Activated T-helper 1 cell treated with anti-CD3 and anti-CD28 coated beads, Interleukin-2, amount 50 U/mL, for 16 hours (primary cell): ENCODE measurements at places on chromosomes 13 and 19.

DNA sequence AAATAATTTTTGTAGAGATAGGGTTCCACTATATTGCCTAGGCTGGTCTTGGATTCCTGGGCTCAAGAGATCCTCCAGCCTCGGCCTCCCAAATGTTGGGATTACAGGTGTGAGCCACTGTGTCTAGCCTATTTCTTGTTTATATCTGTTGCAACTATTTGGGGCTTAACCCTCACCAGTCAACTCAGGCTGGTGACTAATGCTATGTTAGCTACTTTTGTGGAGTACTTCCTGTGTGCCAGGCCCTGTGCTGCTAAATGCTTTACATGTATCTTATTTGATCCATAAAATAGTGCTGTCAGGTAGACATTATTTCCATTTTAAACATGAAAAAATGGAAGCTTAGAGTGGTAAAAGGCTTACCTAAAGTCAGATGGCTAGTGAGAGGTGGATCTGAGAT, 13.8 kb downstream of the CEACAM1 start:
- no peak for DNase-seq

DNA sequence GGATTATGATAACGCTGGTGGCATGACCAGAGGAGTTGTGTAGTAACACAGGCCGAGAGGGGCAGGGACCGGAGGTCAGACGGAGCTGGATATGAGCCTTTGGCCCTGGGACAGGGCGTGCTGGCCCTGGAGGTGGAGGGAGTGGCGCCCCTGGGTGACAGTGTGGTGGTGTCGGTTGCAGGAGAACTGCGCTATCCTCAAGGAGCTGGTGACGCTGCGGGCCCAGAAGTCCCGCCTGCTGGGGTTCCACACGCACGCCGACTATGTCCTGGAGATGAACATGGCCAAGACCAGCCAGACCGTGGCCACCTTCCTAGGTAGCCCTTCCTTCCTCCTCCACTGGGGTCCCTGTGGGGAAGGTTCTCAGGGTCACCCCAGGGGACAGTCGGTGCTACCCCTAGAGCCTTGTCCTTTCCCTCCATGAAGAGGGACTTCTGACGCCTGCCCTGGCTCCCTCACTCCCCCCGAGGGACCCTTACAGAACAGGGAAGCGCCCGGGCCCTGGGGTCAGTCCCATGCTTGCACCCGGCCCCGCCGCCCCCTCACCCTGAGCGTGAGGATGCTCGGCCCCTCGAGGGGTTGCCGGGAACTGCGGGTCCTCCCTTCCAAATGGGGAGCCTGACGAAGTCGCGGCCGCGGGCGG, 12.8 kb upstream of the ZNF554 start:
- no peak for DNase-seq

DNA sequence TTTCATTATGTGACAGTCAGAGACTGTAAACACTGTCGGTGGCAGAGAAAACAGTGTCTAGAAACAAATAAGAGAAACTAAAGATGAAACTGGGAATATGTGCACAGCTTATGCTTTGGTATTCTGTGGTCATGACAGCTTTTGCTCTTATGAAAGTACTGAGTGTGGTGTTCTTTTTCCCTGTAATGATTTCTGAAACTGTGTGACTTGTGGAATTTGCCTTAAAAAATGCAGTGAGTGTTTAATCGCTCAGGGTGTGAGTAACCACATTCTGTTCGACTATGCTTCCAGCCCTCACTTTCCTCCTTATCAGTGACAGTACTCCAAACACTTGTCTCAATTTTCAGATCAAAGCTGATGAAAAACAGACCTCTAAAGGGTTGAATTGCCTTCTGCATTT, 66.9 kb upstream of the DIAPH3 start:
- no peak for DNase-seq

GRCh38 chr19:56476651-56477428, at the start of gene ZNF667:
Gene ZNF667 (minus strand): TSS chr19:56477345. CDS start chr19:56462370, 14,975 bp downstream.
- no peak for DNase-seq

DNA sequence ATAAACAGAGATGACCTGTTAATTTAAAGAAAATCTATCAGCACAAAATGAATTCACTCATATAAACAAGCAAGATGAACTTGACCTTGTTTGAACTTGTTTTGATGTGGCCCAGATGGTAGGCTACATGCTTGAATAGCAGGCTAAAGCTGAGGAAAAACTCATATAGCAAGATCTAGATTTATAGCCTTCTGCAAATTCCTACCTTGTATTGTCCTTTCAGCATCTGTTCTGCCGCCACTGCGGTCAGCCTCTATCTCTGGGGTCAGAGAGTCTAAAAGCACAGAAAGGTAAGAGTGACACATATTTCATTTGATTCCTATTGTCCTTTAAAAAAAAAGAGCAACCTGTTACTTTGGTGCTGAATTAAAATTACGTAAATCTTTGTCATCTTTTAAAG, 392.1 kb downstream of the DACH1 start:
- no peak for DNase-seq

- no peak for DNase-seq
These were observed 320.3 kb downstream of the DNAJC15 start for GRCh38 chr13:43343645-43344044.

DNA sequence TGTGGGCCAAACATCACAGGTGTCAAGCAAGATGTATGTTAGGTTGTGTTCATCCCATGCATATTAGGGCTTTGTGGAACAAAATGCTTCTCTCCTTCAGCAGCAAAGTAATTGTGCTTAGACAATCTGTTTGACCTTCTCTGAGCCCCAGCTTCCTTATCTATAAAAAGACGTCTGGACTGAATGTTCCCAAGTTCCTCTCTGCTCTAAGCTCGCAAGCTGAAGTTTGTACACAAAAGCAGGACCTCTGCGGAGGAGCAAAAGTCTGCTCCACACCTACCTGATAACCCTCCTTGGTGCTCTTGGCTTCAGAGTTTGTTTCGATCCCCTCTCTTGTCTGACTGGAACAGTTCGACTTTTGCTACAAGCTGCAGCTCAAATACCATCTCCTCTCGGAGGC, 95.7 kb upstream of the UBL3 start:
- no peak for DNase-seq

DNA sequence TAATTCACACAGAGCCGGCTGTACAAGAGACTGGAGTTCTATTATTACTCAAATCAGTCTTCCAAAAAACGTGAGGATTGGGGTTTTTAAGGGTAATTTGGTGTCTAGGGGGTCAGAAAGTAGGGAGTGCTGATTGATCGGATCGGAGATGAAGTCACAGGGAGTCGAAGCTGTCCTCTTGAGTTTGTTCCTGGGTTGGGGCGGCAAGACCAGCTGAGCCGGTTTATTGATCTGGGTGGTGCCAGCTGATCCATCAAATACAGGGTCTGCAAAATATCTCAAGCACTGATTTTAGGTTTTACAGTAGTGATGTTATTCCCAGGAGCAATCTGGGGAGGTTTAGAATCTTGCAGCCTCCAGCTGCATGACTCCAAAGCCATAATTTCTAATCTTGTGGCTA, 262.7 kb downstream of the KCNRG start:
- no peak for DNase-seq

- no peak for DNase-seq
These were observed 208.5 kb downstream of the ZNF536 start for GRCh38 chr19:30580673-30581072.

GRCh38 chr13:40490086-40490758, 176.2 kb downstream of the FOXO1 start:
- DNase-seq, result no peak

DNA sequence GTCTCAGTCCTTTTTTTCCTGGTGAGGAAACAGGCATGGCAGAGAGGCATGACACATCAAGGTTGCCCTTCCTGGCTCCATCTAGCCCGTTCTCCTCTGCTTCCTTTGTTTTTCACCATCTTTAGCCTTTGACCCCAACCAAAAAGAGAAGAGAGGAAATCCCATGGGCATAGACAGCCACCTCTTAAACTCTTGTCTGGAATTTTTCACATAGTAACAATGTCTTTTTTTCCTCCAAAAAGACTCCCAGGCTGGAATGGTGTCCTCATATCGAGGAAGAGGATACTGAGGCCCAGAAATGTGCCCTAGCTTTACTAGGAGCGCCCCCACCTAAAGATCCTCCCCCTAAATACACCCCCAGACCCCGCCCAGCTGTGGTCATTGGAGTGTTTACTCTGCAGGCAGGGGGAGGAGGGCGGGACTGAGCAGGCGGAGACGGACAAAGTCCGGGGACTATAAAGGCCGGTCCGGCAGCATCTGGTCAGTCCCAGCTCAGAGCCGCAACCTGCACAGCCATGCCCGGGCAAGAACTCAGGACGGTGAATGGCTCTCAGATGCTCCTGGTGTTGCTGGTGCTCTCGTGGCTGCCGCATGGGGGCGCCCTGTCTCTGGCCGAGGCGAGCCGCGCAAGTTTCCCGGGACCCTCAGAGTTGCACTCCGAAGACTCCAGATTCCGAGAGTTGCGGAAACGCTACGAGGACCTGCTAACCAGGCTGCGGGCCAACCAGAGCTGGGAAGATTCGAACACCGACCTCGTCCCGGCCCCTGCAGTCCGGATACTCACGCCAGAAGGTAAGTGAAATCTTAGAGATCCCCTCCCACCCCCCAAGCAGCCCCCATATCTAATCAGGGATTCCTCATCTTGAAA, at the start of gene GDF15:
Gene GDF15, plus strand, starts transcription at position 484 of the 868 bp plus-strand sequence. Its CDS starts 32 bp downstream, at position 516.
- no peak for DNase-seq

DNA sequence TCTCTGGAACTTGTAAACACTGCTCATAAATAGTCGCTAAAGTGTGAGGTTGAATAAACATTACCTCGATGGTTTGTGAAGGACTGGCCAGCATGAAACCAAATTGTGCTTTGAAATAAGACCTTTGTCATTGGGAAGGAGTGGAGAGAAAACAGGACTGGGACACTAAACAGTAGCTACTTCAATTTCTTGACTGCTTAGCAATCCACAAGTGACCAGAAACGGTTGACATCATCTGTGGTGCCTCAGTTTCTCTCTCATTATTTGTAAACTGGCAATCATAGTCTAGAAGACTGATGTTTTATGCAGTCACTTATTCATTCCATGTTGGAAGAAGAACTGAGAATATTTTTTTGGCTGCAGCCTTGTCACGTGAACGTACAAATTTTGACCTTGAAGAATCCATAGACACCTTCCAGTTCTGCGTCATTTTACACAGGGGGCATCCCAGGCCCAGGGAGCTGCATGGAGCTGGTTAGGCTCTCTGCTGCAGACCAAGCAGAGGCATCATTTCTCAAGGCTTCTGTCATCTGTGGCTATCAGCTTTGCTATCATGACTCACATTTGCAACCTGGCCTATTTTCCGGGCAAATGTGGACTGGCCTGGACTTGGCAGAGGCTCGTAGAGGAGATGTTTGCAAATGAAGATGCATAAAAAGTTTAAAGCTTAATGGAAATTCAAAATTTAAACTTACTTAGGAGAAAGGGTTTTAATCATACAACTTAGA, 391.8 kb downstream of the FGF9 start:
- DNase-seq, result no peak

DNA sequence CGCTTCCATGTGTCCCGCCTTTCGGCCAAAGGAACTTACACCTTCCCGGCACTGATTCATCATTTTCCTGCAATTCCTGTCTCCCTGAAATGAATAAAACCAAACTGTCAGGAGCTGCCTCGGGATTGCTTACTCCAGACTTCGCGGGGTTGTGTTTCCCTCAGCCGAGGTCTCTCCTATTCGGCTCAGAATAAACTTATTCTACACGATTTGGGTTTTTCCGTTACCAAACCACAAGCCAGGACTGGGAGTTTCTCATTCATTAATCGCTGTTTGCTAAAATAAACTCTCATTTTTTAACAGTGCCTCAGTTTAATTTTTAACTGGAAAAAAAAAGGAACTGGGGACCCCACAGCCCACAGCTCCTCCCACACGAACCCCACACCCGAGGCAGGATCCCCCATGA, 667 bp downstream of the ZNF878 start:
- no peak for DNase-seq

DNA sequence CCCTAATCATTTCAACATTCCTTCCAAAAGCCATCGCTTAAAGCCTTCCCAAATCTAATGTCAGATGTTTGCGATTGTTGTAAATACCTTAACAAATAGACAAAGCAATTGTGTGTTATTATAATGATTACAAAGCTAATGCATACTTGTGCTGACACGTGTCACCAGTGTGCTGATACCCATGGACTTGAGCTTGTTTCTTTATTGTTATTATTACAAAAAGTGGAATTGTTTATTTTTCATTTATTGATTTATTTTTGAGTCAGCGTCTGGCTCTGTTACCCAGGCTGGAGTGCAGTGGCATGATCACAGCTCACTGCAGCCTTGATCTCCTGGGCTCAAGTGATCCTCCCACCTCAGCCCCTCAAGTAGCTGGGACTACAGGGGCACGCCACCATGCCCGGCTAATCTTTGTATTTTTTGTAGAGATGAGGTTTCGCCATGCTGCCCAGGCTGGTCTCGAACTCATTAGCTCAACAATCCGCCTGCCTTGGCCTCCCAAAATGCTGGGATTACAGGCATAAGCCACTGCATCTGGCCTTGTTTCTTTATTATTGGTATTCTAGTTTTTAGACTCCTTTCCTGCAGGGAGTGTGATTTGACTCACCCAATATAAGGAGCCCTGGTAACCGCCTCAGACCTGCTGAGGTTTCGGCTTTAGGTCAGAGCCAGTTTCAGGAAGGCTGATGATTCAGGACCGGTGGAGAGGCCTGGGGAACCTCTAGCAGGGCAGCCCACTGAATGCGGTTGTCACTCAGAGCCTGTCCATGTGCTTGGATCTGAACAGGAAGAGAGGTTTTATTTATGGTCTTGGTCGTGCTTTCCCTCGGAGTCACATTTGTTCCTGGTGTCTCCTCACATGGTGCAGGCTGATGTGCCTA, 2.1 kb upstream of the FBXO17 start:
- DNase-seq, result no peak

DNA sequence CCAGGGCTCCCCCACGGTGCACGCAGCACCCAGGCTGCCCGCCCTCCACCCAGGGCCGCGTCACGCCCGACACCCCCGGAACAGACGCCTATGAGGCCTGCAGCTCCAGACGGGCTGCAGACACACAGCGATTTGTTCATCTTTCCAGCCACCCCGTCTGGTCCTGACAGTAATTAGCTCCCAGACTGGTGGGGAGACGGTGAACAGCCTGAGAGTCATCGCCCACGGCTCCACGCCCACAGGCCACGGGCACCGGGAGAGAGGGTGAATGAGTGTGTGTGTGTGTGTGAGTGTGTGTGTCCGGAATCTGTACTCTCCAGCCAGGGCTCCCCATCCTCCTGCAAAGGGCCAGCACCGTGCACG, 18.1 kb downstream of the GADD45B start:
- no peak for DNase-seq

DNA sequence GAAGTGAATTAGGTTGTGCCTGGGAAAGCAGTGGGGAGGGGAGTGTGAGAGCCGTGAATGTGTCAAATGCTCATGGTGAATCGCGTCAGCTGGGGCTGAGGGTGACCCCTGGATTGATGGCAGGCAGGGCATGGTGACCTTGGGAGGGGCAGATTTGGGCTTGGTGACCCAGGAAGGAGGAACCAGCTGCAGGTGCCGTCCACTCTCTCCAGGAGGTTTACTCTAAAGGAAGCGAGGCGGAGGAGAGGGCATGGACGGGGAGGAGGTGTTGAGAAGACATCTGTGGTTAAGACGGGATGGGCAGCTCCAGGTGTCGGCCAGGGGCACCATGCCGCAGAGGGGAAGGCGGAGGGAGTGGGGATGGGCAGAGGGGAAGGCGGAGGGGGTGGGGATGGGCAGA, 28.7 kb downstream of the TMEM255B start:
- no peak for DNase-seq
